ENCODE measurements at places on chromosomes 16 and 17.

DNA sequence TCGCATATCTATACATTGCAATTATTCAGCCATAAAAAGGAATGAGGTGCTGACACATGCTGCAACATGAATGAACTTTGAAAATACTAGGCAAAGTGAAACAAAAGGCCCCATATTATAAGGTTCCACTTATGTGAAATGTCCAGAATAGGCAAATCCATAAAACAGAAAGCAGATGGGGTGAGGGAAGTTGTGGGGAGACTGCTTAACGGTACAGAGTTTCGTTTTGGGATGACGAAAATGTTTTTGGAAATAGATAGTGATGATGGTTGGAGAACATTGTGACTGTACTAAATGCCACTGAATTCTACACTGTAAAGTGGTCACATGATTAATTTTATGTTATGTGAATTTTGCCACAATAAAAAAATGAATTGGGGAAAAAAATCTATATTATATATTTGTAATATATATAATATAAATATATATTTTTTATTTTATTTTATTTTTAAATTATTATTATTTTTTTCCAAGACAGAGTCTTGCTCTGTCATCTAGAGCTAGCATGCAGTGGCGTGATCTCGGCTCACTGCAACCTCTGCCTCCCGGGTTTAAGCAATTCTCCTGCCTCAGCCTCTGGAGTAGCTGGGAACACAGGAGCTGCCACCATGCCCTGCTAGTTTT lies 4.2 kb upstream of the GNA13 start:
- no peak for DNase-seq

DNA sequence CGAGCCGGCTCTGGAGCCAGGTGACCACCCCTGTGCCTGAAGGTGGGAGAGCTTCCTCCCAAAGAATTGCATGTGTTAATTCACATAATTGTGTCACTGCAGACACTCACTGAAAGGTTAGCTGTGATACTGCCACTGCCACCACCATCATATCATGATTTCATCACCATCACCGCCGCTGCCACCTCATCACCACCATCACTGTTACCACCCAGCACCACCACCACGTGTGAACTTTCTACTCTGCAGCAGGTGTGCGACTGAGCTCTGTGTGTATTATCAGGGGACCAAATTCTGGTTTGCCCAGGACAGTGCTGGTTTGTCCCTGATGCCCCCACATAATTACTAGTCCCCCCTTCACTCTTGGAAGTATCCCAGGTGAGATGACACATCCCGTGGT lies 15.2 kb downstream of the BCAR1 start:
- DNase-seq = no peak

GRCh38 chr17:45144199-45145034 lies 3.9 kb upstream of the HEXIM1 start:
- DNase-seq = no peak

- DNase-seq = no peak
These were observed 214.2 kb upstream of the GSE1 start for GRCh38 chr16:85398688-85399582.

- no peak for DNase-seq
These were observed 29.7 kb downstream of the RAI1 start for GRCh38 chr17:17710728-17711541.

GRCh38 chr16:73220836-73221235 lies 172.9 kb upstream of the ZFHX3 start:
- DNase-seq = no peak

GRCh38 chr17:76630151-76630550 lies 13.4 kb downstream of the ST6GALNAC1 start:
- DNase-seq = no peak

DNA sequence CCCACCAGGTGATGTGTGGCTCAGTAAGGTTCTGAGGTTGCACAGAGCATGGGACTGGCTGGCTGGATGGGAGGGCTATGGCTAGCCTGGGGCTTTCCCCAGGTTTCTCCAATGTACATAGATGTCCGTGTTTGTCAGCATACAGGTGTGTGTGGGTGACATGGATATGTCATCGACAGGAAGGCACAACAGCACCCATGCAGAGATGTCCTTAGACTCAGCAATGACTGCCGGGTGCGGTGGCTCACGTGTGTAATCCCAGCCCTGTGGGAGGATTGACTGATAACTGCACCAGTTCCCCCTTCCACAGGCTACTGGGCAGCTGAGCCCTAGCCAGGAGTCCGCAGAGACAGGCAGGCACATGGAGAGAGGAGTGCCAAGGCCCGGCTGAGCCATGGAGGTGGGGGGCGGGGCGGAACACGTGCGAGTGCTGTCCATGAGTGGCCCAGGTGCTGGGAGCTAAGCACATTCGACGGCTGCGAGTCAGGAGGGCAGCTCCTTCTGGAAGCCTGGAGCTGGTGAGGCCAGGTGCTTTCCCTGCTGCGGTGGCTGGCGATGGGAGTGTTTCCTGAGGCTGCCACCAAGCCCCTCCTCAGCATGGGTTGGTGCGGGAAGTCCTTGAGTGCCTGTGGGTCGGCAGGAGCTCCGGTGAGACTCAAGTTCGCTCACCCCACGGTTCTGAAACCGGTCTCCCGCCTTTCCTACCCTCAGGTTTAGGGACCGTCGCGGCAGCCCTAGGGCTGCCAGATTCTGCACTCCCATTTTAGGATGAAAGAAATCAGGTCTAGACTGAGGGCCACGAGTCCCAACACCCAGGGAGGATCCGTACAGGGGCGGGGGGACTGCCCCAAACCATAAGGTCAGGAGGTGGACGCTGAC lies 858 bp upstream of the ASPSCR1 start:
- no peak for DNase-seq

DNA sequence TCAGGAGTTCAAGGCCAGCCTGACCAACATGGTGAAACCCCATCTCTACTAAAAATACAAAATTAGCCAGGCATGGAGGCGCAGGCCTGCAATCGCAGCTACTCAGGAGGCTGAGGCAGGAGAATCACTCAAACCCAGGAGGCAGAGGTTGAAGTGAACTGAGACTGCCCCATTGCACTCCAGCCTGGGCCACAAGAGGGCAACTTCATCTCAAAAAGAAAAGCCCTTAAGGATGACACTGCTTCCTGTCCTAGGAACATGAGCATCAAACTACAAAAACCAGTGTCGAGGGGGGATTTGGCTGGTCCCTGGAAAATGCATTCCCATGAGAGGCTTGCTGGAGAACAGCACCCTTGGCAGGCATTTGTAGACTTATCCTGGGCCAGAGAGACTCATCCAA lies 449.5 kb upstream of the PSMD7 start:
- DNase-seq = no peak

GRCh38 chr17:13957636-13958035 lies 111.7 kb upstream of the COX10 start:
- DNase-seq = no peak
